Kidney tubule cell (primary cell): ENCODE measurements at places on chromosomes 2 and 18.

GRCh38 chr2:20422402-20423271 is 24.2 kb upstream of the RHOB start:
- no peak for DNase-seq

GRCh38 chr2:8984855-8985254 is 18.6 kb downstream of the MBOAT2 start:
- no peak for DNase-seq

GRCh38 chr2:144511937-144512336 is 8.0 kb downstream of the ZEB2 start:
- DNase-seq = no peak

GRCh38 chr18:35122586-35123224 is 81.5 kb downstream of the MAPRE2 start:
- DNase-seq = no peak

DNA sequence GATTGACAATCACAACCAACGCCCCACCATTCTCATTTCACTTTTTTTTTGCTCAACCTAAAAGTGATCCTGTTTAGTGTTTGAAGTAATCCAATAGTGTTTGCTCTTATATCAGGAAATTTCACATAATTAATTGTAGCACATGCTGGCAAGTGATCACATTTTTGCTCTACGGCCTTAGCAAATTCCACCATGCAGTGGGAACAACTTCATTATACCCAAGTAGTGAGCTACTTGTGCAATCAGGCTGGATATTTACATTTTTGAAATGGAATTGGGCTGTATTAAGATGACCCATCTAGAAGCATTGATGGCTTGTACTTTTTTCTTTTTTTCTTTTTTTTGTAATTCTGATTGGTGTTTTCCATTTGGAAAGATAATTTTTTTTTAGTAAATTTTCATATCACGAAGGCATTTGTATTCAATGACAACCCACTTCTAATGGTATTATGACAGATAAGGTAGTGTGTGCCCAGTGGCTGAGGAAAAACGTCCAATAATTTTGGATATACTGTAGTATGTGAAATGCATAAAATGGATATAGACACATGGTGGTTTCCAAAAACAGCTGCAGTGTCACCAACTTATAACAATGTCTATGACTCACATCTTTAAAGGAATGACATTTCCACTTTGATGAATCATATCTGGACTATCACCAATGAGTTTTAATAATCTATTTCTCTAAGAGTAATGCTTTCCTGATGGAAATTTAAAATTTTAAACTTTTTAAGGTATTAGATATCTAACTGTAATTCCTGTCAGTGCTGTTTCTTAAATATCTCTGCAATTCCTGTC is 130.6 kb downstream of the COL6A3 start:
- DNase-seq = peak; percentile 30

- peak; percentile 27 for DNase-seq
Measured at GRCh38 chr2:239819974-239820555, 205.1 kb downstream of the NDUFA10 start.

GRCh38 chr2:1757567-1757966 is 13.3 kb upstream of the PXDN start:
- no peak for DNase-seq

- DNase-seq = peak; percentile 81
Measured at GRCh38 chr2:27545348-27546141, 37.3 kb upstream of the ZNF512 start.

- peak; percentile 14 for DNase-seq
Measured at GRCh38 chr2:32231959-32232358, 32.7 kb downstream of the NLRC4 start.

- no peak for DNase-seq
Measured at GRCh38 chr18:46466234-46467160, 190.5 kb downstream of the LOXHD1 start.

DNA sequence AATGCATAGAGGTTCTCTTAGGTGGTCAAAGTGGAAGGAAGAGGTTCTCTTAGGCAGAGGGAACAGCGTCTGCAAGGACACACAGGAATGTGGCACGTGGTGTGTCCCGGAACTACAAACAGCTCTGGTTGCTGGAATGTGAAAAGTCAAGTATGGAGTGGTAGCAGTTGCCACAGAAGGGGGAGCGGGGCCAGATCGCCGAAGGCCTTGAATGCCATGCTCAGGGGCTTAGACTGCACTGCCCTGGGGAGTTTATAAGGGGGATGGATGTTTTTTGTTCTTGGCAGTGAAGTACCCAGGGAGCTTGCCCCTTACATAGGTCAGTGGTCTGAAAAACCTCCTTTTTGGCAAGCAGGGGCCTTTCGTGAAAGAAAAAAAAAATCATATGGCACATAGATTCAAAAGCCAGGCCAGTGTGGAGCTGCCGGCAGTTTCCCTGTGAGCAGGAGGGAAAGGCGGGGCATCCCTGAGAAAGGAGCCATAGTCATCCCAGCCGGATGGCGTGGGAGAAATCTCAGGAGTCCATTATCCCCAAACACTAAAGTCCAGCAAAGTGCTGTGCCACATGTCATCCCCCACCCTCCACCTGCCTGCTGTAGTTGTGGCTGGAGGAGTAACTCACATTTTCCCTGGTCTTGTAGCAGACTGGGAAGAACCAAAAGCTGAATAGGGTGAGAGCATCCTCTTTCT is 45.4 kb downstream of the GORASP2 start:
- peak; percentile 33 for DNase-seq
